ENCODE measurements at places on chromosomes 11 and 22. TPM values are rescaled to one million over a fixed set of nuclear protein-coding genes. Genes with fewer than 3 reads are reported as not detected.

DNA sequence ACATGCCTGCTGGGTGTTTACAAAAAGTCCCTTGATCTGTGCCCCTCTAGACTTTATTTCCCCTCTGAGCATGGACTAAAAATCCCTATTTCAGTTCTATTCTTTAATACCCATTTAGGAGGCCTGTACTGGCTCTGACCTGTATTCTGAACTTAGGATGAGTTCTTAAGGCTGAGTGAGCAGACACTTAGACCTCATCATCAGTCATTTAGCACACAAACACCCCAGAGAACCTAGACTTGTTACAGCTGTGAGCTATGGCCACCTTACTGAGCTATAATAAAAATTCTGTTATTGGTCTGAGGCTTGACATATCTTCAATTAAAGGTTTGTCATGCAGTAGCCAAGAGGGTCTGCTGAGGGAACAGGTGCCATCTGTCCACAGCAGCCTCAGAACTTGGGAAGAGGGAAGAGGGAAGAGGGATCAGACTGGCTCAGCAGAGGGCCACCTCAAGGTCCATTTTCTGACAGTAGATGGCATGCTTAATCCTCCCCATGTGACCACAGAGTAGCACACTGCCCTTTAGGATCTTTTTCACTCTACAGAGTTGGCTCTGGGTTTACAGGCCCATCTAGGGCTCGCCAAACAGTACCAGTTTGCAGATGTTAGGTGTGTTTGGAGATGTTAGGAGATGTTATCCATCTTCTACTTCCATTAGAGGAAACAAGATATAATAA, 30.2 kb upstream of the RRM1 start:
- DNase-seq, result no peak

The DUSP8 gene
- total RNA-seq, result 0.26 TPM

- no peak for DNase-seq
These were observed 23.7 kb downstream of the NF2 start for GRCh38 chr22:29627196-29627535.

The YPEL4 gene
- total RNA-seq, result 2.8 TPM

- no peak for DNase-seq
These were observed 22.8 kb downstream of the CTTN start for GRCh38 chr11:70421123-70421522.

The PHLDB1 gene
- 55.9 TPM for total RNA-seq

- no peak for DNase-seq
These were observed 3.6 kb downstream of the SMIM38 start for GRCh38 chr11:69159150-69159852.

DNA sequence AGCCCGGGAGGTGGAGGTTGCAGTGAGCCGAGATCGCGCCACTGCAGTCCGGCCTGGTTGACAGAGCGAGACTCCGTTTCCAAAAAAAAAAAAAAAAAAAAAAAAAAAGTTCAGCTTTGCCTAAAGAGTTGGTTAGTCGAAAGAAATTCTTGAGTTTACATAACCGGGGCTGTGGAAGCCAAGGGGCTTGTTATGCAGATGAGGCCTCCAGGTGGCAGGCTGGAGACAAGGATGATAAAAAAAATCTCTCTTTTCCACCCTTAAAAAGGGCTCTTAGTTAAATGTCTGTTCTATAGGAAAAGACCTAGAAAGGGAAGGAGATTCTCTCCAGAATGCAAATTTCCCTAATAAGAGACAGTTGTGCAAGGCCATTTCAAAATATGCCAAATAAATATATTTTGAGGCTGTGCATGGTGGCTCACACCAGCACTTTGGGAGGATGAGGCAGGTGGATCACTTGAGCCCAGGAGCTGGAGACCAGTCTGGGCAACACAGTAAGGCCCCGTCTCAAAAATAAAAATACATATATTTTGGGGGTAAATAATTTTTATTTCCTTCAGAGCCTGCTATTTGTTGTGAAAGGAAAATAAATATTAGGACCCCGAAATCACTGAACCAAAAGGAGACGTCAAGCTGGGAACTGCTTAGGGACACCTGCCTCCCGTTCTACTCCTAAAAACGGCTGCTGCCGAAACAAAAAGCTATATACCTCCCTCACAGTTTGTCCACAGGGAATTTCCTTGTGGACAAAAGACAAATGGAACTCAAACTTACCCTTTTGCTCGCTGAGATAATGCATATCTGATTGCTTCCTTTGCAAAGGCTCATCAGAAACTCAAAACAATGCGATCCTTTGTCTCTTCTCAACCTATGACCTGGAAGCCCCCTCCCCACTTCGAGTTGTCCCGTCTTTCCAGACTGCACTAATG, 2.4 kb upstream of the IFITM2 start:
- peak; percentile 53 for DNase-seq

The SCGB1D2 gene
- 1.8 TPM for total RNA-seq

- DNase-seq, result no peak
These were observed 456 bp upstream of the SPI1 start for GRCh38 chr11:47378836-47379170.

- DNase-seq, result no peak
These were observed 21.5 kb upstream of the CHKA start for GRCh38 chr11:68142441-68143309.

DNA sequence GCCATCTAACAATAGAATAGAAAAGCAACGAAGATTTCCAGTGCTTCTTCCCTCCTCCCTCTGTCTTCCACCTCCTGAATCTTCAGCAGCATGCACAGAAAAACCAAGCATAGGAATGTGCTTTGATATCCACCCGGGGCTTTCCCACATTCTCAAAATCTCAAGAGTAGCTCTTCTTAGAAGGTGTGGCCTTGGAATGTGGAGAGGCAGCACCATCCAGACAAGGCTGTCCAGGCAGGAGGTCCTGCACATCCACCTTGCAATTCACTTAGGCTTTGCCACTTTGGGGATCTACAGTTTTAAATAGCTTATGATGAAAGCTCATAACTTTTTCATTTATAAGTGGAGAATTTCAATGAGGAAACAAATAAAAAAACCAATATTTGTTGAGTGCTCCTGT, 72.9 kb downstream of the KIRREL3 start:
- no peak for DNase-seq

DNA sequence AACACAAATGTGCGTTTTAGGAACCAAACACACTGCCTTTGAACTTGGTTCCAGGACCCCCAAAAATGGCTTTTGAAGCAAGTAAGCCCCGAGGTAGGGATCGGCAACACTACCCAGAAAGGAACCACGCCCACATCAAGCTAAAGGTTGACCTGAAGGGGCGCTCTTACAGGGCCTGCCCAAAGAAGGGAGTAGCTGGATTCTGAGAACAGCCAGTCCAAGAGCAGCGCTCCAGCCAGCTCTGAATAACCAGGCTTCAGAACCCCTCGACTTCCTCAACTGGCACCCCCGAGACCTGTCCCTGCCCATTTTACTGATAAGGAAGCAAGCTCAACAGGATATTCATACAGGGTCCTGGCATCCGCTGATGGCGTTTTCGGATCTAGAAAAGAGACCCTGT, 18.9 kb upstream of the MOB2 start:
- DNase-seq, result no peak

DNA sequence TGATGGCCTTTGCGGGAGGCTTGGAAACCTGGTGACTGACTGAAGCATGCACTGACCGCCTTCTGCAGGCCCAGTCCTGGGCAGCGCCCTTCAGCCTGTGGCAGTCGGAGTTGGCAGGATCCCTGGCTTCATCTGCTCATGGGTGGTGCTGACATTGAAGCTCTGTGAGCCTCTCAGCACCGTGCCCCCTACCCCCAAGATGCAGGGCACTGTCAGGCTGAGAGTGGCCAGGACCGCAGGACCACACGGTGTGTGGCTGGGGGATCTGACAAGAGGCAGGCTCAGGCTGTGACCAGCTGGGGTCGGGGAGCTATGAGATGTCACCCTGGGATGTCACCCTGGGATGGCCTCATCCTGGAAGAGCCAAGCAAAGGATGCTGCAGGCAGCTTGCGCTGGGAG, 32.7 kb downstream of the TBC1D22A start:
- no peak for DNase-seq

DNA sequence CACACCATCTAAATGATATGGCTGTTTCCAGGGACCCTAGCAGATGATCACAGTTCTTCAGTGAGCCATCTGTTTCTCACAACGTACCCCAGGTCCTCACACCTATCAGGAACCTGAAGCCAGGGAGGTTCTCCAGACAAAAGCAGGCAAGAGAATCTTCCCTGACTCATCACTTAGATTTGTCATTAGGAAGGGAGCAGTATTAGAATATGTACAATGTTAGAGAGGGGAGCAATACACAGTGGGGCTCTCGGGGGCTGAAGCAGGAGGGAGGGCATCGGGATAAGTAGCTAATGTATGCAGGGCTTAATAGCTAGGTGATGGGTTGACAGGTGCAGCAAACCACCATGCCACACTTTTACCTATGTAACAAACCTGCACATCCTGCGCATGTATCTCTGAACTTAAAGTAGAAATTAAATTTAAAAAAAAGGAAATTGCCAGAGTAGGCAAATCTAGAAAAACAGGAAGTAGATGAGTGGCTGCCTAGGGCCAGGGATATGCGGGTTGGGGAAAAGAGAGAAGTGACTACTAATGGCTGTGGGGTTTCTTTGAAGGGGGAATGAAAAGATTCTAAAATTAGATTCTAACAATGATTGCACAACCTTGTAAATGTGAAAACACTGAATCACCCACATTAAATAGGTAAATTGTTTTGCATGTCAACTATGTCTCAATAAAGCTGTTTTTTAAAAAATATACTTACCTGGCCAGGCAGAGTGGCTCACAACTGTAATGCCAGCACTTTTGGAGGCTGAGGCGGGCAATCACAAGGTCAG, 14.4 kb downstream of the C22orf42 start:
- no peak for DNase-seq

- no peak for DNase-seq
These were observed 58.4 kb upstream of the GAB2 start for GRCh38 chr11:78476066-78476465.

Data from adrenal gland (tissue), 19 donors.